ENCODE measurements at places on chromosomes 3 and 15. TPM values are rescaled to one million over a fixed set of nuclear protein-coding genes. Genes with fewer than 3 reads are reported as not detected.

DNA sequence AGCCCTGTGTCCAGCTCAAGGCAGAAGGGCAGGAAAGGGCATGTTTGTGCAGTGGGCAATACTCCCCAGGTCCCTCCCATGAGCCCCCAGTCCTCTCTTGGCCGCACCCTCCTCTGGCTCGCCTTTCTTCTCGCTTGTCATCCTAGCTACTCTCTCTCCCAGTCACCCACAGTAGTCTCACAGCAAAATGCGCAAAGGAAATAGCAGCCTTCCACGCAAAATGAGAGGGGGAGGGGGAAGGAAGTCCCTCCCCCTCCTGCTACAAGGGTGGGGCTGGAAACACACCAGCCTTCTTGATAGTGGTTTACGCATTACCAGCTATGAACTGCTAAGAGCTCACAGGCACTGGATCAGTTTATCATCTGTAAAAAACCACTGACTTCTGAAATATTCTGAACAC is 83.8 kb downstream of the GADL1 start:
- no peak for DNase-seq

GRCh38 chr3:100740207-100740606 is 30.9 kb downstream of the TFG start:
- DNase-seq, result no peak

DNA sequence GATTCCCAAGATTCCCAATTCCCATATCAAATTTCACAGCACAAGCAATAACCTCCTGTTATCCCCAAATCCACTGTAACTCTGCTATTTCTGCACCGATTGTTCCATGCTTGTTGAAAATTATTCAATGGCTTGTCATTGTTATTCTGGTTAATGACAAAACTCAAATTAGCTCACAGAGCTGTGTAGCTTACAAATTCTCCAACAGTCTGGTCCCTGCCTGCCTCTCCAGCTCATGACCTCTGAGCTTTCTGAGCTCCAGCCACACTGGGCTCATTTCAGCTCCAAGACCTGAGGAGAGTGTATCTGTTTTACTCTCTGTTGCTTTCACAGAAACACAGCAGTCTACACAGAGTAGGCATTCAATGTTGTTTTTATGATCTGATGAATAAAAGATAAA is 3.3 kb downstream of the DPPA2 start:
- DNase-seq, result no peak

DNA sequence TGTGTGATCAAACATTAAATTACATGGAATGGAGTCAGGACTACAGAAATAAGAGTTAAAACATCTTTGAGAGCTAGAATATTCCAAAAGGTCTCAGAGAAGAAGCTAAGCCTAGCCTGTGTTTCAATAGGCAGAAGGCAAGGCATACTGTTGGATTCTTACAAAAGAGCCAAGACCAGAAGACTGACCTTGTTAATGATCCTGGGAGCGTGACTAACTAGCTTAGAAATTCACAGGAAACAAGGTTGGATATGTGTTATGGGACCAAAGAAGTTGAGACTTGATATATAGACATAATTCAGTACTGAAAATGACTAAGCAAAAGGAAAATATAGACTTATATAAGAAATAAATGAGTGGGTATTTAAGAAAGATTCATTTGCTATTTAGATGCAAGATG is 50.1 kb downstream of the FEZF2 start:
- no peak for DNase-seq

GRCh38 chr3:7447197-7447769 is 586.4 kb downstream of the GRM7 start:
- DNase-seq, result no peak

- no peak for DNase-seq
Observed at GRCh38 chr3:134067531-134068161, 37.9 kb upstream of the SLCO2A1 start.

SYNM gene
- total RNA-seq, result 4.8 TPM
